ENCODE measurements at places on chromosomes 12 and 14. TPM values are rescaled to one million over a fixed set of nuclear protein-coding genes. Genes with fewer than 3 reads are reported as not detected.

GRCh38 chr12:104763168-104763805 is 194.8 kb downstream of the SLC41A2 start:
- no peak overlapping the region for H3K27ac ChIP-seq
- no peaks in the 10 kb centered on the region for H3K36me3 ChIP-seq
- H3K4me3 ChIP-seq, result no peak overlapping the region
- DNase-seq, result peak; percentile 38
- peaks cover 11% of the 10 kb centered on the region for H3K27me3 ChIP-seq
- no peaks in the 10 kb centered on the region for H3K4me1 ChIP-seq

Gene SERPINA9
- under 0.01 TPM for total RNA-seq

- no peak overlapping the region for H3K4me3 ChIP-seq
- H3K4me1 ChIP-seq, result peaks cover 10% of the 10 kb centered on the region
- no peaks in the 10 kb centered on the region for H3K27me3 ChIP-seq
- no peaks in the 10 kb centered on the region for H3K36me3 ChIP-seq
Measured at GRCh38 chr14:100405760-100406455, 82.8 kb downstream of the SLC25A47 start.

Gene PIWIL1
- not detected for total RNA-seq

DNA sequence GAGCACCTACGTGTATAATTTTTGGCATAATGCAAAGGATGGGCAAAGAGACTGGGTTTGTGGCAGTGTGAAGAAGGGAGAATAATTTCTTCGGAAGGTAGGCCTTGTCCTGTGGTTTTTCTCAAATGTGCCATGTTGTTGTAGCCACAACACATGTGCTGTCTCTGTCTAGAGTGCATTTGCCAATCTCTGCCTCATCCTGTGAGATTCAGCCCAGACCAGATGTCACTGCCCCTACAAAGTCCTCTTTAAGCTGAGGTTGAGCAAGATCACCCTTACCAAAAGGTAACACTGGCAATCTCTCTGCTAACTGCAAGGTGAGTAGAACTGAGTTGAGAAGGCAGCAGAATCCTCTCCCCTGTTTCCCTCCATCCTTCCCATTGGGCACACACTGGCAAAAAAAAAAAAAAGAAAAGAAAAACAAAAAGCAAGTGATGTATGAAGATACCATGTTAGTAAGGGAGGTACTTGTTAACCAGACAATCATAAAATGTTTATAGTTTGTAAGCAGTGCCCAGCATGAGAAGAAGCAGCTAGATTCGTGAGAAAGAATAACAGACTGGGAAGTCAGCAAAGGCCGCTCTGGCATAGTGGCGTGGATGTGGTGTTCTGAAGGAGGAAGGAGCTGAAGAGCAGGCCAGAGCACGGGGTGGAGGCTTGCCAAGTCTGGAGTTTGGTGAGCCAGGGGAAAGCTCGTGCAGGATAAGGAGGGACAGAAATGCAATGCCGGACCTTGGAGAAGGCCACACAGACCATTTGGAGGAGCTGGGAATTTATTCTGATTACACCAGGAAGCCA is 18.9 kb downstream of the DYRK2 start:
- H3K36me3 ChIP-seq, result no peaks in the 10 kb centered on the region
- no peak overlapping the region for H3K4me3 ChIP-seq
- H3K27ac ChIP-seq, result no peak overlapping the region
- H3K27me3 ChIP-seq, result no peaks in the 10 kb centered on the region
- H3K4me1 ChIP-seq, result peaks cover 7% of the 10 kb centered on the region

Gene KRT73
- not detected for total RNA-seq

DNA sequence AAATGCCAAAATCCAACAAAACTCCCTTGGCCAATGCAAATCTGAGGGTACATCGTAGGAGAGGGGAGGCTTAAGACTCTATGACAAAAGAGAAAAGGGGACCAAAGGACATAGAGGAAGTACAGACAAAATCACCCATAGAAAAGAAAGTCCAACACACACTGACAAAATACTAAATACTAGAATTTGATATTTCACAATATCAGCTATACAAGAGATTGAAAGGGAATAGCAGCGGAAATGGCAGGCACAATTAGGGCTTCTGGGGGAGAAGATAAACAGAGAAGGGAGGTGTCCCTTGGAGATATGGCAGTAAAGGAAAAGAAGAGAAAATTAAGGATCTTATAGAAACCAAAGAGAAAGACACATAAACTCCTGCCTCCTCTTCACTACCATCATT is 29.0 kb downstream of the ATP2B1 start:
- H3K27me3 ChIP-seq, result no peaks in the 10 kb centered on the region
- DNase-seq, result no peak
- no peak overlapping the region for H3K4me3 ChIP-seq
- H3K36me3 ChIP-seq, result no peaks in the 10 kb centered on the region
- H3K4me1 ChIP-seq, result peaks cover 3% of the 10 kb centered on the region

GRCh38 chr12:133023566-133023965 is 13.7 kb upstream of the ZNF84 start:
- H3K4me3 ChIP-seq, result no peak overlapping the region
- no peak overlapping the region for H3K27ac ChIP-seq
- H3K27me3 ChIP-seq, result no peaks in the 10 kb centered on the region
- H3K36me3 ChIP-seq, result 0 out of 2 replicates have a peak, but pooled peaks cover 4% of the 10 kb centered on the region
- DNase-seq, result peak; percentile 13

- DNase-seq, result no peak
- no peaks in the 10 kb centered on the region for H3K36me3 ChIP-seq
- no peak overlapping the region for H3K27ac ChIP-seq
- no peak overlapping the region for H3K4me3 ChIP-seq
- H3K27me3 ChIP-seq, result peaks cover 54% of the 10 kb centered on the region
Measured at GRCh38 chr12:120650233-120650690, 9.8 kb downstream of the CABP1 start.

- DNase-seq, result no peak
- H3K27ac ChIP-seq, result no peak overlapping the region
- no peaks in the 10 kb centered on the region for H3K36me3 ChIP-seq
- peaks cover 2% of the 10 kb centered on the region for H3K4me1 ChIP-seq
- H3K4me3 ChIP-seq, result no peak overlapping the region
Measured at GRCh38 chr12:118299791-118300460, 72.8 kb downstream of the TAOK3 start.
